ENCODE measurements at places on chromosomes 2 and 18.

- no peak for DNase-seq
These were observed 90.3 kb downstream of the PIK3C3 start for GRCh38 chr18:42045346-42045745.

- no peak for DNase-seq
These were observed 133.1 kb upstream of the SEC11C start for GRCh38 chr18:59006461-59007067.

DNA sequence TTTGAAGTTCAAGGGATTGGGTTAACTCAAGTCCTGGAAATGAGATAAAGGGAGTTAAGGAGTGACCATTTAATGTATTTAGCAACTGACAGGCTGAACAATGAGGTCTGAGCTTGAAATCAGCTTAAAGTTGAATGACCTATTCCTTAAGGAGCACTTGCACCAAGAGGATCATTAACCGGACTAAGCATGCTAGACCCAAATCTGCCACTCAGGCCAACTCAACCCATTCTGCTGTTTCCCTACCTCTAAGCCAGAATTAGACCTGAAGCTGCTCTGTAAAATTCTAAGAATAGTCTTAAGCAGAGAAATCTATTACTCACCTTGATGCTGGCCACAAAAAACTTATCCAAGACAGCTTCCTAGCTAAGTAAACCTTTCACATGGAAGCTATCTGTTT, 59.8 kb downstream of the SPRED2 start:
- no peak for DNase-seq

DNA sequence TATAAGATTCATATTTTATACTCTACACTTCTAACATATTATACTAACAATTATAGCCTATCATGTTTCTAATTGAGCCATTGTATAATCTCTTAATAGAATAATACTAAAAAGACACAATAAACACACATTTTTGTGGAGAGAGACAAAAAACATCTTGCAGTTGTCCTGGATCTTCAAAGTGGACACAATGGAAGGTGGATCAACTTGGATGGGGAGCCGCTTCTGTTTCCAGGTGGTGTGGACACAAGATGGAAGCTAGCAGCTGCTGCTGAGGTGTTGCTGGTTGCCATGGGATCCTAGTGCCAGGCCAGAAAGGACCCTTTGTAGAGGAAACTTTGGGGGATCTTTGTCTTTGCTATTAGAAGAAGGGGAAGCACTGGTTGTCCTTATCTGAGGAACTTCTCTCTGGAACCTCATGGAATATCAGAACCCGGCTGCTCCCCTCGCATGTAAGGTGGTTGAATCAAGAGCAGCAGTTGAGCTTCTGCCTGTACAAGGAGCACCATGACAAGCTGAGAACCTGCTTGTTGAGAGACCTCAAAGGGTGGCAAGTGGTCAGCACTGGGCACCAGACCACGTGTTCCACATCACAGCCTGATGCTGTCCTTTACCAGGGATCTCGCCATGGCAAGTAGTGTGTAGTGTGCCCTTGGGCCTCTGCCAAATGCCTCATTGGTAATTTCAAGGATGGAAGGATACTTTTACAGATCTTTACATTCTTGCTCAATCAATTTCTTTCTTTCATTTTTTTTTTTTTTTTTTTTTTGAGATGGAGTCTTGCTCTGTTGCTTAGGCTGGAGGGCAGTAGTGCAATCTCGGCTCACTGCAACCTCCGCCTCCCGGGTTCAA, 232.2 kb downstream of the MYCN start:
- no peak for DNase-seq

- DNase-seq = no peak
These were observed 94.2 kb upstream of the RAB27B start for GRCh38 chr18:54734059-54734458.

DNA sequence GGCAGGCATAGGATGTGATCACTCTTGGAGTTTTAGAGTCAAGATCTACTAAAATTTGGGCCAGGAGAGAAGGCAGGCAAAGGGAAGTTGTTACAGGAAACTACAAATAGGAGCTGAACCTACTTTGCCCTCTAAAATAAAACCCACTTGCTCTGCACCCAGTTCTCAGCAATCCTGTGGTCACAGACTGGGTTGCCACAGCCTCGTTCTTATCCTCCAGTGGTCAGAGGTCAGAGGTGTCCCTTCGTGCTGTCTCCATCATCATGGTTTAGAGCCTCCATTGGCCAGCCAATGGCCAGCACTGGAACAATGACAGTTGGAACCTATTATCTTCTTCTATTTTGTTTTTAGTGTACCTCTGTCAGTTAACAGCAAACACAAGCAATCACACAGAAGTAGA, 90.7 kb upstream of the TNP1 start:
- DNase-seq = no peak

DNA sequence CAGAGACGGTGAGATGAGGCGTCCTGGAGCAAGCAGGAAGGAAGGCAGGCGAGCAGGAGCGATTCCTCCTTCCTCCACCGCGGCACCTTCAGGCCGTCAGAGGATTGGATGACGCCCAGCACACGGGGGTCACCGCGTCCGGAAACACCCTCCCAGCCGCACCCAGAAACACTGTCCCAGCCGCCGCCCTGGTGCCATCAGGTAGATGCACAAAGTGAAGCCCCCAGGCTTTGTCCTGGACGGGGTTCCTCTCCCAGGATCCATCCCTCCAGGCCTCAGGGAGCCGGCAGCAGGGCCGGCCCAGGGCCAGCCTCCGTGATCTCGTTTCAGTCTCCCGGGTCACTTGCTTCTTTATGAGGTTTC, 31.5 kb downstream of the RTP5 start:
- DNase-seq = no peak

DNA sequence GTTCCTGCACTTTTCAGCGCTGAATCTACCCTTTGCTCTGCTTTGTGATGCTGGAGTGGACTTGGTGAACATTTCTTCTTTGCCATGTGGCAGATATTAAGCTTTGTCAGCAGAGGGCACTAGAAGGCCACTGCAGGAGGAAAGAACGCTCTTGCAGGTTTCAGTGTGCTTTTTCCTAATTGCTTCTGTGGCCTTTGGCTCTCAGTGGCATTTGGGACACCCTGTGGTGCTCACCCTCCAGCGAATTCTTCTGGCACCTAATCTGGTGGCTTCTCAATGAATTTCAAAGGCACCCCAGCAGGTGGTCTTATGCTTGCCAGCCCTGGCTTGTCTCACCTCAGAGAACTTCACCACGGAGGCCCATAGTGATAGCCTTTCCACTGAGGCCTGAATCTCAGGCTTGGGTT, 146.7 kb downstream of the MYO3B start:
- no peak for DNase-seq

DNA sequence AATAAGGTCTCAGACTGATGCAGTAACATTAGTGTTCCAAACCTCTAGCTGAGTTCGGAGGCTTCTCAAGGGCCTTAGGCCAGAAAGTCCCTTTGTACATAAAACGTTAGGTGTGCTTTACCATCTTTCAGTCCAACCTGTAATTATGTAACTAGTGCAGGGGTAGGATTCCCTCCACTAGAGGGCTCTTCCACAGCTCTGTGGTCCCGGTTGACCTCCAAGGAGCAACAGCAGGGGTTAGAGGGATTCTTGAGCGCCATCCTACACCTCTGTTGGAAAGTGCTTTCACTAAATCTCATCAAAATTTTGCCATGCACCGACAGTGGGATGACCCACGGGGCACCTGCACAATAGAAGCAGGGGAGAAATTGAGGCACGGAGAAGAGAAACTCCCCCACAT, 155.8 kb upstream of the LRP1B start:
- DNase-seq = no peak

DNA sequence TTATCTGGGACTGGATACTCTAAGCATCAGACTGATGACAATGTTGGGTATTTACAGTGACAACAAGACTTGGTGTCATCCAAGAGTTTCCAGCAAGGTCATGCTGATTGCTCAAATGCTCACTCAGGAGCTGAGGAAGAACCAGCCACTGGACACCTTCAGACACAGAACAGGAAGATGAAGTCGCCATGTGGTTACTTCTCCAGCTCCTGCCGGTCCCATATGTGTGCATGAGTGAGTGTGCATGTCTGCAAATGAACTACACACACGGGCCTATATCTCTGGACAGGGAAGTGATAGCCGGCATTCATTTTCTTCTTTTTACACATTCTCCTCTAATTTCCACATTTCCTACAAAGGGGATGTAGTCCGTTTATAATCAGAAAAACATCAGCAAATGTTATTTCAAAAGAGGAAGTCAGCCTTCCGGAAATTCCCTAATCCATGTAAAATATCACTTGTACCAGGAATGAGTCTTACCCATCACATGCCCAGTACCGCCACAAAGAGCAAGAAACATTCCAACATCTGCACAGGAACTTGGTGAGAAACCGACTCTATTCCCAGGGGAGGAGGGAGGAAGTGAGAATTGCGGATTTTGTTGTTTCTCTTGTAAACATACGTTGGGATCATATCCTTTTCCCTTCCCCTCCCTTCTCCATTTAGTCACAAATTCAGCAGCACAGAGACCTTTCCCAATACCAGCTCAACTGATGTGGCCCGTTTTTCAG, 10.8 kb downstream of the RFX8 start:
- DNase-seq = no peak

GRCh38 chr18:8116341-8117005, 492.8 kb upstream of the RAB12 start:
- DNase-seq = no peak

- DNase-seq = no peak
These were observed 30.1 kb downstream of the CNGA3 start for GRCh38 chr2:98376301-98376910.

DNA sequence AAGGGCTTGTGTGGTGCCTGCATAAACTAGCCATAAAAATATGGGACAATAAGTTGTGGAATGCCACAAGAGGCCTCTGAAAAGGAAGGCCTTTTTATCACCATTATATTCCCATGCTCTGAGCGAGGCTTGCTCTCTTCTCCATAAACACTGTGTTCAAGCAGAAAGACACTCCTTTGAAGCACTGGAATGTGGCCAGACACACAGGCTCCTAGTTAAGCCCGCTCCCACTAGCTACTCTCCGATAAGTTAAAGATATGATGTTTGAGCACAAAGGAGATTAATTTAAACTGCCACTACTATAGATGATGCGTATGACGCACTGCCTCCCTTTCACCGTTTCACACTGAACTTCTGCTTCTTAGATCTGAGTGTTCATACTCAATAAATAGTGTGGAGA, 188.7 kb upstream of the TWIST2 start:
- DNase-seq = no peak

GRCh38 chr2:132615329-132616085, 54.5 kb downstream of the LYPD1 start:
- DNase-seq = no peak

GRCh38 chr2:138421971-138422335, 79.6 kb upstream of the SPOPL start:
- no peak for DNase-seq

GRCh38 chr2:127514485-127514884, 11.8 kb downstream of the IWS1 start:
- no peak for DNase-seq

DNA sequence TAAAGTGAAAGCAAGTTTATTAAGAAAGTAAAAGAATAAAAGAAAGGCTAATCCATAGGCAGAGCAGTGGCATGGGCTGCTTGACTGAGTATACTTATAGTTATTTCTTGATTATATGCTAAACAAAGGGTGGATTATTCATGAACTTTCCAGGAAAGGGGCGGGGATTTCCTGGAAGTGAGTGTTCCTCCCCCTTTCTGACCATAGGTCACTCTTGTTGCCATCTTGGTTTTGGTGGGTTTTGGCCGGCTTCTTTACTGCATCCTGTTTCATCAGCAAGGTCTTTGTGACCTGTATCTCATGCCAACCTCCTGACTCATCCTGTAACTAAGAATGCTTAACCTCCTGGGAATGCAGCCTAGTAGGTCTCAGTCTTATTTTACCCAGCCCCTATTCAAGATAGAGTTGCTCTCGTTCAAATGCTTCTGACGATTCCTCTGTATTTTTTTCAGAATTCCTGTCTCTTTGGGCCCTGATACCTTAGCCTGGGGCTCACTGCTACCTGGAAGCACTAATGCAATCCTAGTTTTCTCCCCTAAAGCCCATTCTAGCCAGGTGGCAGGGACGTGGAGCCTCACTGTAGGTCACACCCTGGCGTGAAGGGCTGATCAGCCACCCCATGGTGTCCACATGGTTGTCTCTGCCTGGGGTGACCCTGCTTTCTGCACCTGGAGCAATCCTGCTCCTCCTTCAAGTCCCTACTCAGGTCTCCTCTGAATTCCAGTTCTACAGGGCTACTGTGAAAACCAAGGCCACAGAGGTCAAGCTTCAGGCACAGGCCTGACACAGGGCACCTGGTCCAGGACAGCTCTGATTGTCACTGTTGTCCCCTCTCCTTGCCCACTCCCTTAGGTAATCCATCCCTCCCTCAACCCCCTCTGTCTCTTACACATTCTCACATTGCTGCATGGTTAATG, 6.0 kb upstream of the SLC35F6 start:
- no peak for DNase-seq

DNA sequence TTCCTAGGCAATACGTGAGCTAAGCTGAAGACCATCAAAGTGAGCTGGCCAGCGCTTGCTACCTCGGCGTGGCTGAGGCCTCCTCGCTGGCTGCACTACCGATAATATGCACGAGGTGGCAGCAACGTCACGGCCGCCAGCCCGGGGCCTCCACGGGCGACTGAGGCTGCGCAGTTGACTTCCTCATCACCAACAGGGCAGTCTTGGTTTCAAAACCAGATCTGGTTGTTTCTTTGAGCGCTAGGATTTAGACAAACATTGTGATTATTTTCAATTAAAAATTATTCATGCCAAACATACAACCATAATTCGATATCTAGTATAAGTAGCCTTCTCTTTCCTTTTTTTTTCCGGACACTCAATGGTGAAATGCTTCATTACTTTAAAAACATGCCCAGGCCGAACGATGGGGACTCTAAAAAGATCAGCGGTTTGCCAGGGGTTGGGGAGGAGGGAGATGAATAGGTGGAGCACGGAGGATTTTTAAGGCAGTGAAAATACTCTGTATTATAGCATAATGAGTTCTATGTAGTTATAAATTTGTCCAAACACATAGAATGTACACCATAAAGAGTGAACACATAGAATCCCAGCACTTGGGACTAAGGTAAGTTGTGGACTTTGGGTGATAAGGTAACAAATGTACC, 52.0 kb downstream of the CYBRD1 start:
- DNase-seq = no peak

- no peak for DNase-seq
These were observed 456.1 kb downstream of the LPIN1 start for GRCh38 chr2:12202313-12203075.

DNA sequence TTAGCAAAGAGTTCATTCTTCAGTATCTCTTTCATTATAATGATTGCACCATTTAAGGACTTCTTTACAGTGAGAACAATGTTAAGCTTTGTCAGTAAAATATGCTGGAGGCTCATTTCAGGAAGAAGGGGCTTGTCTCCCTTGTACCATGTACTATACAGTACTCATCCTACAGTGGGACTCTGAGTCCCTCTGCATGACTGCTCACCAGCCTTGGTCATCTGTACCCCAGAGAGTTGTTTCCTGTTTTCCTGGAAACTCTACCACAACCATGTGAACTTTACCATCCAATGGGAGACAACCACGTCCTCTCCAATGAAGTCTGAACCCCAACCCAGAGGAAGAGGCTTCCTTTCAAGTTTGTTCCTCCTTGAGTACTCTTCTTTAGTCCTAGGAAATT, 1171.1 kb upstream of the CRIM1 start:
- no peak for DNase-seq
